ENCODE measurements at places on chromosomes 11 and 22.
A peak's percentile ranks its signal among the peaks of the same experiment; 100 is the strongest.

- peak; percentile 68 for DNase-seq
Measured at GRCh38 chr11:2327032-2327431, 25.2 kb downstream of the TSPAN32 start.

- DNase-seq = peak; percentile 94
Measured at GRCh38 chr11:47578524-47579494, at the start of the genes KBTBD4 and NDUFS3. KBTBD4 (minus strand) TSS chr11:47578970; CDS start chr11:47578951, 19 bp downstream. NDUFS3 (plus strand) TSS chr11:47579074; CDS start chr11:47579092, 18 bp downstream.

- no peak for DNase-seq
Measured at GRCh38 chr11:115981814-115982471, 477.7 kb upstream of the CADM1 start.

GRCh38 chr11:124942466-124943253, 6.8 kb upstream of the HEPACAM start:
- DNase-seq = no peak

DNA sequence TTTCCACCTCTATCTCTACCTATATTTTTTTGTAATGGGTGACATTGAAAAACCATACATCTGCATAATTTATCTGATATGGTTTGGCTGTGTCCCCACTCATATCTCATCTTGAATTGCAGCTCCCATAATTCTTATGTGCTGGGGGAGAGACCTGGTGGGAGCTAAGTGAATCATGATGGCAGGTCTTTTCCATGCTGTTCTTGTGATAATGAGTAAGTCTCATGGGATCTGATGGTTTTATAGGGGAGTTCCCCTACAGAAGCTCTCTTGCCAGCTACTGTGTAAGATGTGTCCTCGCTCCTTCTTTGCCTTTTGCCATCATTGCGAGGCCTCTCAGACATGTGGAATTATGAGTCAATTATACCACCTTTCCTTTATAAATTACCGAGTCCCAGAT, 551.0 kb upstream of the ANO5 start:
- DNase-seq = no peak

DNA sequence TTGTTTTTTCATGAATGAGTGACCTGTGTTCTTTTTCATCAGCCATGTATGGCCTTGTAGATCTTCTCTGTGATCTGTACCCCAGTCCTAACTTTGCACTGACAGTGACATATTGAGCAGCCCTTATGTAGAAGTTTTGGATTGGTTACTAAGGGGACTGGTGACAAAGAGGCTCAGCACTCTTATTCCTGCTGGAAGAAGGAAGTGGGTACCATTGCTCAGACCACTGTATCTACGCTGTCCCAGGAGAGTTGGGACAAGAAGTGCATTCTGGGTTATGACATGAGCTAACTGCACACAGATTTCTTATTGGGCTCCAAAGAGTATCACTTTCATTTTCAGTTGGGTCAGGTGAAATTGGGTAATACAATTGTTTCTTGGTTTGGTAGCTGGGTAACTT, 107.8 kb upstream of the RASSF10 start:
- no peak for DNase-seq

DNA sequence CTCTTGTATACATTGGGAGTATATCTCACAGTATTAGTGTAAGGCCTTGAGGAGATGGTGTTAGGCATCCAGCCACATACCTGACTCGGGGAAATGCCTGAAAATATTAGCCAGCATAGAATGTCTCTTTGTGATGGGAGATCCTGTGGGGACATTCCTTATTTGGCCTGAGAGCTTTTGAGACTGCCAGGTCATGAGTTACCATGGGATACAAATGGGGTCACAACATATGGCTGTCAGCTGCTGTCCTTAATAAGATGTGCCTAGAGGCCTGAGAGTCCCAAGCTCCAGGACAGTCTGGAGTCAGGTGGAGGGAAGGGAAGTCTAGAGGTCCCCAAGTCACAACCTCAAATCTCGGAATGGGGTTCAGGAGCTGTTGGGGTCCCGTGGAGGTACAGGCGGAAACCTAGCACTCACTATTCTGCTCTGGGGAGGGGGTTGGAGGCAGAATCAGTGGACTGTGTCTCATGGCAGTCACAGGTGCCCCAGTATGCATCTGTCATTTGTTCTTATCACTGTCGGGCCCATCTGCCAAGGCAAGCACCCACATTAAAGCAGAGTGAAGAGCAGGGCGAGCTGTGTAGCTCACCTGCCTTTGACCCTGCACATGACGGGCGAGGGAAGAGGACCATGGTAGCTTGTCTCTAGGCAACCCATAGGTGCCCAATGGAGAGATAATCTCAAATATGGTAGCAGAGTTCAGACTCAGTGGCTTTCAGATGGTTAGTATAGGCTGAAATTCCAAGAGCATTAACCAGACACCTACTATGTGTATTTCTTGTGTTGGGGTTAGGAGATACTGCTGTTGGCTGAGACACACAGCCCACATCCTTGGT, 29.9 kb downstream of the KCNQ1OT1 start:
- no peak for DNase-seq

DNA sequence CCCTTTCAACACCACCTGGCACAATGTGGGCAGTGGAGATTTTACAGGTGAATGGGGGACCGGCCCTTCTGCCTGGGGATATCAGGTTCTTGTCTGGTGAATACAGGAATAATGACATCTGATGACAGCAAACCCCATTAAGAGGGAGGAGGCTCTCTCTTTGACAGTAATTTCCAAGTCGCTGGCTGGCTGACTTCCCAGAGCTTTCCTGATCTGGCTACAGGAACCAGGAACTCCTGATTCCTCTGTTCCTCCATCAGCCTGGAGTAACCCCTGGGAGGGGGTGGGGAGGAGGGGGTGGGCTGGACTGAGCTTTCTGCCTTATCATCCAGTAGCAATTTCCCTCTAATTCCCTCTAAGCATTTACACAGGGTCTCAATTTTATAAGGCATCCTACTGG, 3.7 kb upstream of the MIEF1 start:
- no peak for DNase-seq

DNA sequence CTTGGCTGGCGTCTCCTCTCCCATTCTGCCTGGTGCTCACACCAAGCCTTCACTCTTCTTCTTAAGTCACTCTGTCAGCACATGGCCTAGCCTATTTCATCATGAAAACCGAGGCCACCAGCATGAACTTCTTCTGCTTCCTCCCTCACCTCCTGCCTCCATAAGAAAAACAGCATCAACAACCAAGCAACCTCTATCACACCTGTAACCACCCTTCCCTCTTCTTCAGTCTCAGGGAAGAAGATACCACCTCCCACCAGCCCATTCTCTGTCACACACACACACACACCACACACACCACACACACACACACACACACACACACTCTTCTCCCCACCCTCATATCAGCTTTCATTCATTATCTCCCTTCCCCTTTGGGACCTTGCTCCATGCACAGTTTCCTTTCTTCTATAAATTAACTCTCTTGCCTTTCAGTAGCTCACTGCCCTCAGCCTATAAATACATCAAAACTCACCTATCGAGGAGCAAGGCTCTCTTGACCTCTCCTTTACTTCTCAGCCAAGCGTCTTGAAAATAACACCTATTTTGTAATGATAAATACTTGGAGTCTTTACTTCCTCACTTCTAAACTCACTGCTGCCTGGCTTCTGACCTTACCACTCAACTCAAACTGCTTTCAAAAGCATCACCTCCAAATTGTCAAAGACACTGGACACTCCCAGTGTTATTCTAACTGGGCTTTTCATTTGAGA, 36.6 kb downstream of the SC5D start:
- DNase-seq = no peak

DNA sequence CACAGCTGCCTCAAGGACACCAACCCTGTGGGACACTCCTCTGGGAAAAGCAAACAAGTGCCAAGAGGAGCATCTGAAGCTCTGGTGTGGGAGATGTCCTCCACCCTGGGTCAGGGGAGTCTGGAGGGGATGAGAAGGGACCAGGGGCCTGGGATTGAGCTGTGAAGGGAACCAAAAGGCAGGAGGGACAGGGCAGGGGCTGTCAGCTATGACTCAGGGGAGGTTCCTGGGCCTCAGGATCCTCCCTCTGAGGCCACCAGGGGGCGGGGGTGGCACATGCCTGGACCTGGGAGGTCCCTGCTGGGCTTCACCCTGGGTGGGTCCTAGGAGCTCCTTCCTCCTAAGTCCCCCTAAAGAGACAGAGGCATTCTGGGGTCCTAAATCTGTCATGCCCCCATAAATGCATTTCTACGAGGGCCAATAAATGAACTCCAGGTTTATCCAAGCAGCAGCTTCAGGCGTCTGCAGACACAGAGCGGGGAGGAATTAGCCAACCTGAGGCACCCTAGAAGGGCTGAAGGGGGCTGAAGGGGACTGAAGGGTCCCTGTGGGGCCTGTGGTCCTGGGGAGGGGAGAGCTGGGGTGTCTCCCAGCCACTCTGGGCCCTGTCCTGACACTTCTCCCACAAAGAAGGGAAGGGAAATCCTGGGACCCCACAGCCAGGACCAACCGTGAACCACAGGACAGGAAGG, 31.9 kb upstream of the IGLL5 start:
- no peak for DNase-seq

- DNase-seq = no peak
Measured at GRCh38 chr11:76801225-76801624, 18.1 kb downstream of the TSKU start.

DNA sequence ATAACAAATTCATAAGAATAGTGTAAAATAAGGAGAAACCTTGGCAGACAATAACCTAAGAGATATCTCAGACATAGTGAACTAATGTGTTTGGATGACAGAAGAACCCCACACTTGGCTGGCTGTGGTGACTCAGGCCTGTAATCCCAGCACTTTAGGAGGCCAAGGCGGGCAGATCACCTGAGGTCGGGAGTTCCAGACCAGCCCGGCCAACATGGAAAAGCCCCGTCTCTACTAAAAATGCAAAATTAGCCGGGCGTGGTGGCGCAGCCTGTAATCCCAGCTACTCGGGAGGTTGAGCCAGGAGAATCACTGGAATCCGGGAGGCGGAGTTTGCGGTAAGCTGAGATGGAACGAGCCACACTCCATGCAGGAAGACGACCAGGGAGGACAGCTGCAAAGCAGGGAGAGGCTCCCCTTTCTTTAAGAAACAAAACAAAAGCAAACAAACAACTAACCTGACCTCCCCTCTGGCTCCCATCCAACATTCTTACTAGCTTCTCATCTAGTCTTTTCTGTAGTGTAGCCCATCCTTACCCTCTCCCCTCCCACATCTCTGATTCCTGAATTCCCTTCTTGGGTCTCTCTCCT, 84.2 kb downstream of the ZNF280B start:
- no peak for DNase-seq

DNA sequence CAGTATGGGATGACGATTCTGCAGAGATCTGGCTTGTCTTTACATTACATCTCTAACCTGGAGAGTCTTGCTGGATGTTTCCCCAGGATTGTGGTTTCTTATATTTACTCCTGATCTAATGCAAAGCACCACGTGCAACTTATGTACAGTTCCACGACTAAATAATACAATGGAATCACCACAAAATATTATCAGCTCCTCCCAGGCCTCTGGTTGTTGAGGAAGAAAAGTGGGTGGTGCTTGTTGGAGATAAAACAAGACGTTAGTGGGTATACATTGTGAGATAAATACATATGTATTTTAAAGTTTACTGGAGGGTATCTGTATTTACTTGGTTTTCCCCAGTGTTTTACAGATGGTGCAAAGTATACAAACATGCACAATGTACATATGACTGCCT, 569.7 kb downstream of the NTM start:
- no peak for DNase-seq

GRCh38 chr11:33263549-33263948, 6.4 kb downstream of the HIPK3 start:
- no peak for DNase-seq

- DNase-seq = peak; percentile 55
Measured at GRCh38 chr11:66331542-66332370, 4.5 kb downstream of the RIN1 start.

GRCh38 chr11:2308713-2309112, 6.9 kb downstream of the TSPAN32 start:
- DNase-seq = peak; percentile 43

DNA sequence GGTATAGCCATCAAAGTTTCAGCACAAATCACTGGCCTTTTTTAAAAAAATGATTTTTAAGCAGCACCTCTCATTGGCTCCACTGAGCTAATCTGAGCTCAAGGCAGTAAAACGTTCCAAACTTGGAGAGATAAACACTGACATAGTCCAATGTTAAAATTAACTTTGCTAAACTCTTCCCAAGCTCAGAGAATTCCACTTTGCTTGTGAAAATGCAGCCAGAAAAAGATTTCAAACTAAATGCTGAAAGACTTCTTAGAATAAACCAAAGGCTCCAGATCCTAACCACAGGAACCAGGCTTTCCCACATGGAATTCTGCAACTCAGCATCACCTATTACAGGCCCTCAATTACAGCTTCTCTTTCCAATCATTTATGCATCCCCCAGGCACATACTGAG, 84.7 kb upstream of the GDPD4 start:
- no peak for DNase-seq

DNA sequence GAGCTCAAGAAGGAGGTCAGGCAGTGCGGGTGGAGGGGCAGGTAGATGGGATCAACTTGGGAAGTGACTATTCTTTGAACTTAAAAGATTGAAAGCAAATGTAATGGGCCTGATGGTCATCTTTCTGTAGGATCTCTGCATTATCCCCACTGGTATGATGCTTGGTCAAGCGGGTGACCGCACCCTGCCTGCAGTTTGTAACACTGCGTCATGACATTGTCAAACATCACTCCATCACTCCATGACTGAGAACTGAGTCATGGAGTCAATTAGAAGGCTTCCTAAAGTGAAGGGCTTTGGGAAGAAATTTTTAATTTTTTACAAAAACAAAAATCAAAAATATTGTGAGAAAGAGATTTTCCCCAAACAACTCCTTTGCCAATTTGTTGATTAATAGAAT, 62.4 kb upstream of the BMAL1 start:
- DNase-seq = no peak

- DNase-seq = no peak
Measured at GRCh38 chr11:8205566-8205965, 36.7 kb upstream of the RIC3 start.

DNA sequence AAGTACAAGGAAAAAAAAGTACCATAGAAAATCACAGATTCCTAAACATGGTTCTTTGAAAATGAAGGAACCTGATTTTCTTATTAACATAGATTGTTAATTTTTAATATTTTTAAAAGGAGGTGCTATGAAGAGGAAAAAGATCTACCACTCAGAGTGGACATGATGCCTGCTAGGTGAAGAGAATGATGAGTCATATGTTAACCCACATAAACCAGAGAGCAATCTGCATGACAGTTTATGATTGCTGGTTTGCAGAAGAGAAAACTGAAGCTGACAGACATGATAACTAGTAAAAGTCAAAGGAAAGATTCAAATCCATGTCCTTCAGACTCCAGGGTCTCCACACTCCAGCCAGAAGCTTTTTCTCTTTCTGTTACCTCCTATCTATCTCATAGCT, 1231.7 kb downstream of the LRRC4C start:
- no peak for DNase-seq

- no peak for DNase-seq
Measured at GRCh38 chr11:12402691-12403120, 25.3 kb downstream of the PARVA start.

DNA sequence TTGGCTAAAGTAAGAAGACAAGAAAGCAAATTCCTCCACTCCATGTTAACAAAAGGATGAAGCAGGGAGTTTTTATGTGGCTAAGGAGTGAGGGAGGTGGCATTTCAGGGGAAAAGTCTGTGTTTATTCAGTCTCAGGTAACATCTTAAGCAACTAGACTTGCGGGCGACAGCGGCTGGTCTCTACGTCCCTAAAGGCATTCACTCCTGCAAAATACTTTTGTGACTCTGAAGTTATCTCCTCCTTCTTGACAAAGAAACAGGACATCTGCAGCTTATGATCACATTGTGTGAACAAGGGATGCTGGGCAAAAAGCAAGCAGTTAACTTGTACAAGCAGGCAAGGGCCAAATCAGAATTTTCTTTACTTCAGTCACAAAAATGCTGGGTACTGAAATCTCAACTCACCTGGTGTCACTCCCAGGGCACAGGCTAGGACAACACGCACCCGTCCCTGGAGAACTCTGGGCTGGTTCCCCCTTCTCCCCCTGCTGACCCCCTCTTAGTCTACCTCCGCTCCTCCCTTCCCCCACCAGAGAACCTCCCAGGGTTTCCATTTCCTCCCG, 38.3 kb downstream of the IGLL5 start:
- DNase-seq = peak; percentile 21
